ENCODE measurements at places on chromosomes 2 and 18.

- no peak for DNase-seq
Measured at GRCh38 chr2:82823892-82824291, 1635.2 kb downstream of the SUCLG1 start.

GRCh38 chr2:183532514-183532913 is 408.3 kb downstream of the NUP35 start:
- no peak for DNase-seq

- no peak for DNase-seq
Measured at GRCh38 chr2:156959481-156959880, 298.0 kb upstream of the GALNT5 start.

DNA sequence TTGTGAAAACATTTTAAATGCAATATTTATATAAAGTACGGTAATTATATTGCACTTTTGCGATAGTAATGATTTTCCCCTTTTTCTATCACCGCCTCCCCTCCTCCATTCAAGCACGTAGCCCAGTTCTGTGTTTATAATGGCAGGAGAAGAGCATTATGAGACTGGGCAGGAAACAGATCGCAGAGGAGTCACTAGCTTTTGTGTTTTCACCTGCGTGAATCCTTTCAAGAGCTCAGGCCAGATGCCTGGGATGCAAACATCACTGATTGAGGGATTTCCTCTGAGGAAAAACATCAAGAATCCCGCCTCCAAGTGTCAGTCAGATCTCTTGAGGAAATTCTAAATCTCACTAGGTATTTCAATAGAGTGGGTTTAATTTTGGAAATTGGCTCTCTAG is 178.4 kb upstream of the FN1 start:
- no peak for DNase-seq

GRCh38 chr2:56671973-56672569 is 488.3 kb downstream of the CCDC85A start:
- DNase-seq: no peak

DNA sequence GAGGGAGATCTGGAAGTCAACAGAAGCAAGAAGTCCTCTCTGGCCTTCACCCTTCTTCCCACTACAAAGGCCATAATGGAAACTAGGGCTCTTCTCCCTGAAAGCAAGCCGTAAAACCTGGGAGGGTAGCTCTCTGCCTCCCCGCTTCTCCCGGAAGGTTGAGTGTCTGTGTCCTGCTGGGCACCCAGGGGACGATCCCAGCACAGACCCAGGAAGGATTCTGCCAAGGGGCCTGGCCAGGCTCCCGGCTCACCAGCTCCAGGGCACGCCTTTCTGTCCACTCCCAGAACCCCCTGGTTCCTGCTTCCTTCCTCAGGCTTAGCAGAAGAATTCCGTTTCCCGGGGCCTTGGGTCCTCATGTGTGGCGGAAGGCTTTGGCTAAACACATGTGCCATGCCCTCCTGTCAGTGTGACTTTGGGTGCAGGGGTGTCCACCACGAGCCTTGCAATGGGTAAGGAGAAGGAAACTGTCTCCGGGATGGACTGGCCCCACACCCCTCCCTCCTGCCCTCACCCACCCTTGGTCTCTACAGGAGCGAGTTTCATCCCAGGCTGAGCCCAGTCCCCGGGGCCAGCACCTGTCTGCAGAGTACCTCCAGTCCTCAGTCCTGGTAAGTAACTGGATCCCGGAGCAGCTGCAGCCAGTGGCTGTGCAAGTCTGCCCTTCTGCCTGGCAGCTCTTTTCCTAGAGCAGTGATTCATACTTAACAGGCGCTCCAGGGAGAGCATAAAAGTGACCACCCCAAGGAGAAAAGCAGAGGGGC is 135.8 kb downstream of the TPO start:
- no peak for DNase-seq

Measured in stimulated activated CD4-positive, alpha-beta T cell treated with anti-CD3 and anti-CD28 coated beads, Interleukin-1b, Interleukin-23, amount 100 ng/mL, for 1 hour (primary cell).